Heart right ventricle (tissue), 16 donors: ENCODE measurements at places on chromosomes 11 and 22.
A peak's percentile ranks its signal among the peaks of the same experiment; 100 is the strongest.

- DNase-seq, result no peak
Observed at GRCh38 chr11:28231475-28231874, 123.3 kb downstream of the METTL15 start.

DNA sequence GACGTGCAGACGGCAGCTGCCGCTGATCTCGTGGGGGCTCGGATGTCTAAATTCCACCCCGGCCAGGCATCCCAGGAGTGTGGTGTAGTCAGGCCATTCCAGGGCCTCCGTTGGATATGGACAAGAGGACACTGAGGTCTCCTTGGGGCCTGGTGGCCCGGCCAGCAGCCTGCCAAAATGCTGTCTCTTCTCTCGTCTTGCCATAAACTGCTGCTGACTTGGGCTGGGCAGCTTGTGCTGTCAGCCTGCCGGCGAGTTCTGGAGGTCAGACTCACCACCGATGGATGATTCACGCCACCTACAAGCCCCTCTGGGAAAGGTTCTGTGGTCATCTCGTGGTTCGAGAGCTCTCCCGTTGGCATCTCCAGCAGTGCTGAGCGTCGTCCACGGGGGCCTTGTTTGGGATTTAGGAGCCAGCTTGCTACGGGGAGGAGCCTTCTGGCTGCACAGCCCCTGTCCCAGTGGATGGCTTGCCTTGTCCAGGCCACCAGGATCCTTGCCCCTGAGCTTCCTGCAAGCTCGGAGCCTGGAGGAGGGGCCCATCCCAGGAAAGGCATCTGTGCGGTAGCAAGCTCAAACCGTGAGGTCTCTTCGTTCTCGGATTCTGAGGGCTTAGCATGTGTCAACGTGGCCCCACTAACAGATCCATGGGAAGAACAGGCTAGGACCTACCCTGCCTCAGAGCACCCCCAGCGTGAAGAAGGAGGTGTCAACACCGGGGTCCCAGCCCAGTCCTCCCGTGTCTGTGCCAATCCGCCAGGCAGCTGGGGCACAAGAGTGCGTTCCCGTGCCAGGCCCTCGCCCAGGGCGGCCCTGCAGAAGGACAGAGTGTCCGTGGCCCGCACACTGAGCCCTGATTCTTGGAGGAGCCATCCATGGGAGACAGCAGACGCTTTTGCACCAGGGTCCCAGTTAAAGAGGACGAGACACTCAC, 1114.1 kb downstream of the BRD1 start:
- DNase-seq, result no peak

DNA sequence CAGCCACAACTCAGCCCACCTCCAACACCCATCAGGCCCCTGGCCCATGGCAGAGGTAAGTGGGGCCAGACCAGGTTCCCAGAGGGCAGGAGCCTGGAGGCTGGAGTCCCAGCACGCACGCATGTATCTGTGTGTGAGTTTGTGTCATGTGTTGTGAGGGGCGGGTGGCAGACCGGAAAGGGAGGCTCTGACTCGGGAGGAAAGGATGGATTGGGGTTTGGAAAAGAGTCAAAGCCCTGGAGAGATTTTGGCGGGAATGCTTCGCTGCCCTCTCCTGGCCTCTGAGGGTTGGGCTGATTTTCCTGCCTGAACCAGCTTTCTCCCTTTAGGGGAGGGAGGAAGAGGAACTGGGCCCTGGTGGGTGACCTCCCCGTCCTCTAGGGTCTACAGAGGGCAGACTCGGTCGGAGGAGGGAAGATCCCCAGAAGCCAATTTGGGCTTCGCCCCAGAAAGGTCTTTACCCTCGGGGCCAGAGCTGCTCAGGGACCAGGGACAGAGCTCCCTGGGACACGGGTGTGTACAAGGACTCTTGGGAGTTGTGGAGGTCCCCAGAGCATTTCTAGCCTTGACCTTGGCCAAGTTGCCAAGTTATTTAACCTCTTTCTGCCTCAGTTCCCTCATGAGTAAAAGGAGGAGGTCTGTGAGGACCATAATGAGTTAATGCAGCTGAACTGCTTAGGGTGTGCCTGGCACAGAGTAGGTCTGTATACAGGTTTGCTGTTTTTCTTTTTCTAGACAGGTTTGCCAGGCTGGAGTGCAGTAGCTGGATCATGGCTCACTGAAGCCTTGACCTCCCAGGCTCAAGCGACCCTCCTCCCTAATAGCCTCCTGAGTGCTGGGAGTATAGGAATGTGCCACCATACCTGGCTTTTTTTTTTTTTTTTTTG, 6.9 kb downstream of the C11orf68 start:
- peak; percentile 64 for DNase-seq

GRCh38 chr11:58575377-58576020, at the start of gene LPXN:
Gene LPXN (minus strand): TSS chr11:58575856. CDS start chr11:58575772, 84 bp downstream.
- DNase-seq, result no peak

DNA sequence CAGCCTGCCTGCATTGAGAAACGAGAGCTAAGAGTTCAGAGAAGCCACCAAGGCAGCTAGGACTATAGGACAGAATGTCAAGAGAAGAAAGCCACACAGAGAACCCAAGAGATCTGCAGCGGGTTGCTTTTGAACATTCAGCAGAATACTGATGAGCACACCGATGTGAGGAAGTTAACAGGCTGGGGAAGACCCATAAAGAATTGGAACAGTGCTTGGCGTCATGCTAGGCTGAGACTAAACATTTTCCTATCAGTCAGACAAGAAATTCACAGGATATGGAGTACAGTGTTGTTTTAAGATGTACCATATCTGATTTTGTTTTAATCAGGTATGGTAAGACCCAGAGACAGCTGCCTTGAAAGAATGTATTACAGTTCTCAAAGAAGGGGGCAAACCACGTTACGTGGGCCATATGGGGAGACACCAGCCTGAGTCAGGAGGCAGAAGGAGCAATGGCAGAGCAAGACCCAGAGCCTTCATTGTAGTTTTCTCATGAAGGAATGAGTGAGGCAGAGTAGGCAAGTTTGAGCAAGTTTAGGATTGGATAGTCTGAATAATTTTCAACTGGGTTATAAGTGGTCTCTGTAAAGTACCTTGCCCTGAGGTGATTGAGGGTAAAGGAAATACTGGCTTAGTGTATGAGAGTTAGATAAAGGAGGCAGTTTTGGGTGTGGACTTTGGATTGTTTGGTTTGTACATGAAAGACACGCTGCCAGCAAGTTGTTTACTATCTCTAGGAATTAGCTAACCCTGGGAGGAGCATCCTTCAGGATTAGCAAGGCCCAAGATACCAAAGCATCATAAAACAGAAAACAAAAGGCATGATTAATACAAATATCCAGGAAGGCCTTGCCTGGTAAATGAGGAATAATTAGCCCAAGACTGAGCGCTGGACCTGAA, 14.3 kb downstream of the LRRC75B start:
- no peak for DNase-seq

DNA sequence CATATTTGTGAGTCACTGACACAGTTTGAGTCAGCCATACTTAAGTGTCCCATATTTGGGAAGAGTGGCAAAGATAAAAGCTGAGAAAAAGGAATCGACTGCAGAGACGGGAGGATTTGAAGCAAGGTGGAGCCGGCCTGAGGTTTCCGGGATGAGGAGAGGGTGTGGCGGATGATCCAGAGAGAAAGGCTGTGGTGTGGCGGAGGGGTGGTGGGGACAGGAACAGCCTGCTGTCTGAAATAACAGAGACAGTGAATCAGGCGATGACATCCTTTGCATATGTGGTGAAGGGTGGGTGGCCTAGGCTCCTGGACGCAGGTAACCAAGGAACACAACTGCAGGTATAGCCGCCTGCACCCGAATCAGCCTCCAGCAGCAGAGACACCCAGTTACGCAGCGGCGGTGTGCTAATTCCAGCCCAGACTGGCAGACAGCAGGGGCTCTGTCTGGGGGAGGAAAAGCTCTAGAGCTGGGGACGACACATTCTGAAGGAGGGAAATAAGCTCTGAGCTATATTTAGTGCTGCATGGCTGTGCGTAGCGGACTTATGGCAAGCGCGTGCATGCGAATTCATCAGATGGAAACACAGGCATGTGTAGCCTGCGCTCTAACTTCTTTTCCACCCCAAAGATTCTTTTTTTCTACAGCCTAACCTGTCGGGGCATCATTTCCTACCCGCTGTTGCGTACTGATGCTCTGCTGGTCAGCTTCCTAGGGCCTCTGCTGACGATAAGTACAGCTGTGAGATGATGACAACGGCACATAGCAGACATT, 62.7 kb upstream of the BARX2 start:
- DNase-seq, result no peak

DNA sequence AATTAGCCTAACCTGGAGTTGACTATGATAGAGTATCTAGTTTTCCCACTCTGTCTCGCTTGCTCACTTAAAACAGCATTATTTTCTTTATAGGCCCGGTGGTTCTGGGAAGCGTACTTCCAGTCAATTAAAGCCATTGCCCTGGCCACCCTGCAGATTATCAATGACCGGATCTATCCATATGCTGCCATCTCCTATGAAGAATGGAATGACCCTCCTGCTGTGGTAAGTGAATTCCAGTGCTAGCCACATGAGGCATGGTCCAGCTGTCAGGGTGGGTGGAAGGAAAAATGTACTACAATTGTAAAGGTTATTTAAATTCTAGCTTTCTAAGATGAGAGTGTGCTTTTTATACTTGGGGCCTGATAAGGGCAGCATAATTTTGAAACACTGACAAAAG, 76.0 kb downstream of the EXT2 start:
- no peak for DNase-seq
